Hair follicular keratinocyte (primary cell): ENCODE measurements at places on chromosomes 11 and 22. TPM values are rescaled to one million over a fixed set of nuclear protein-coding genes. Genes with fewer than 3 reads are reported as not detected.

The BLID gene
- 0.31 and 0.34 TPM in 2 replicates for total RNA-seq

The DEAF1 gene
- total RNA-seq = 16.0 and 25.5 TPM in 2 replicates

The SLC3A2 gene
- total RNA-seq = 855 and 957 TPM in 2 replicates

The CHRM1 gene
- not detected in 2 replicates for total RNA-seq

The PRR33 gene
- total RNA-seq = not detected in 2 replicates

The PPFIBP2 gene
- 3.2 and 6.6 TPM in 2 replicates for total RNA-seq

The INS gene
- not detected in 2 replicates for total RNA-seq

The TSGA10IP gene
- total RNA-seq = not detected in 2 replicates

The SERPIND1 gene
- not detected in 2 replicates for total RNA-seq

The OR8A1 gene
- total RNA-seq = not detected in 2 replicates

The INSC gene
- 0.84 and 2.1 TPM in 2 replicates for total RNA-seq

The LSP1 gene
- total RNA-seq = 0.19 TPM in 1 of 2 replicates, not detected in the other

The RGL4 gene
- total RNA-seq = not detected in 2 replicates

The PKNOX2 gene
- total RNA-seq = not detected in 2 replicates

The UPB1 gene
- total RNA-seq = not detected in 2 replicates

The FAM76B gene
- 5.7 and 9.1 TPM in 2 replicates for total RNA-seq

The CDON gene
- total RNA-seq = 1.1 and 1.7 TPM in 2 replicates

The SLC22A8 gene
- total RNA-seq = not detected in 2 replicates

The DEUP1 gene
- total RNA-seq = not detected in 2 replicates

The TMA7B gene
- total RNA-seq = not detected in 2 replicates

The KDM4E gene
- total RNA-seq = not detected in 2 replicates

The PGM2L1 gene
- total RNA-seq = 1.6 and 1.7 TPM in 2 replicates

The NUP98 gene
- 62.1 and 82.1 TPM in 2 replicates for total RNA-seq

The HIC2 gene
- 1.6 and 1.7 TPM in 2 replicates for total RNA-seq

The MRGPRX3 gene
- total RNA-seq = 24.1 and 45.6 TPM in 2 replicates

The C11orf54 gene
- 3.5 and 3.7 TPM in 2 replicates for total RNA-seq

The MICAL2 gene
- 147 and 197 TPM in 2 replicates for total RNA-seq

The ELFN2 gene
- total RNA-seq = 0.61 and 1.9 TPM in 2 replicates

The RAPSN gene
- not detected in 2 replicates for total RNA-seq

The FJX1 gene
- total RNA-seq = 103 and 145 TPM in 2 replicates

The PARVG gene
- total RNA-seq = not detected in 2 replicates

The MMP27 gene
- not detected in 2 replicates for total RNA-seq

The RASD2 gene
- under 0.01 and 0.46 TPM in 2 replicates for total RNA-seq
